ENCODE measurements at places on chromosomes 4 and X.
A peak's percentile ranks its signal among the peaks of the same experiment; 100 is the strongest.

DNA sequence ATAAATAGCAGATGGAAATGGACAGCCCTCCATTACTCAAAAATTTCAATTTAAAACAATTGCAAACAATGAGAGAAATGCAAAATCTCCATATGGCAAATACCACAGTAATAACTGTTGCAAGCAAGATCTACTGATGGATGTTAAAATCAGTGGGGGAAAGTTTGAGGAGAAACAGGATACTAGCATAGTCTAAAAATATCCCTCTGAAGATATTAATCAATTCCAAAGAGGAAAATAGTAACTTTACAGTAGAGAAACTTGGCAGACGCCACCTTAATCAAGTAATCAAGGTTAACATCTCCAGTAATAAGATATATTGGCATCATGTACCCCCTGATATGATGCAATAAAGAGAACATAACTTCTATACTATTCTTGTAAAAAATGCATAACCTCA, 344.8 kb downstream of the ZNF674 start:
- no peak for DNase-seq

- no peak for DNase-seq
Measured at GRCh38 chr4:38723726-38724474, 58.9 kb downstream of the TLR10 start.

GRCh38 chr4:142886566-142886965, 40.5 kb upstream of the INPP4B start:
- no peak for DNase-seq

- no peak for DNase-seq
Measured at GRCh38 chr4:154960476-154960875, 179.4 kb downstream of the RBM46 start.

DNA sequence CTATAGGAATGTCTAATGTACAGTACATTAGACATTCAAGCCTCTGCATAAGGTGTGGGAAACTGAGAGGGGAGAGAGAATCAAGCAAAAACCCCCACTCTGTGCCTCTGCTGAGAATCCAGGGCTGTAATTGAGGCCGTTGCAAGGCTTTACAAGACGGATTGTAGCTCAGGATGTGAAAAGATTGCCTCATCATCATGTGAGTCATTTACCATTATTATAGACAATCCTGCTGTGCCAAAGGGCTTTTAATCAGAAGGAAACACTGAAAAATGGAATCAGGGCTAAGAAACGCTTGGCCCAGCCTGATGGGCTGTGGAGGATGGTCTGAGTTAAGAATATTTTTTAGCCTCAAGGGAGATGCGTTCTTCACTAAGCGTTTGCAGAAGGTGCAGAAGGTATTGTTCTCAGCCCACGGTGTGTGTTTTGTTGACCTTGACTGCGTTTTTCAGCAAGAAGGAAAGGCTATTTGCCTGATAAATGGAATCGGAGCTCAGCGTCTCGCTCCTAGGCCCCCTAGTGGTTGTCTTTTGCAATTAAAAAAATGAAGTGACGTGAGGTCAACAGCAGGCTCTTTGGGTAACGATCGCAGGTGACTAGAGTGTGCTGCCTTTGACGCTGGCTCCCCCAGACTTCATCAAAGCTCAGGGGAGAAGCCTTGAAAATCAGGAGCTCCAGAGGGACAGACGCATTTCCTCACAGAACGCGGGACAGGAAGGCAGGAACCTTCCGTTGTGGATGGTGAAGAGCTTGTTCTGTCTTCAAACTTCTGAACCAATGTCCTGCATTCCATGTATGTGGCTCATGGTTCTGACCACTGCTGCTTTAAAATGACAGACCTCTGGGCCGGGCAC, 18.1 kb upstream of the CHRNA9 start:
- peak; percentile 83 for DNase-seq

- DNase-seq: no peak
Measured at GRCh38 chr4:40238008-40238699, 41.3 kb downstream of the RHOH start.

GRCh38 chr4:44646151-44646550, 5.3 kb downstream of the YIPF7 start:
- DNase-seq: no peak

GRCh38 chr4:88341227-88342192, 37.1 kb upstream of the HERC6 start:
- DNase-seq: peak; percentile 7

DNA sequence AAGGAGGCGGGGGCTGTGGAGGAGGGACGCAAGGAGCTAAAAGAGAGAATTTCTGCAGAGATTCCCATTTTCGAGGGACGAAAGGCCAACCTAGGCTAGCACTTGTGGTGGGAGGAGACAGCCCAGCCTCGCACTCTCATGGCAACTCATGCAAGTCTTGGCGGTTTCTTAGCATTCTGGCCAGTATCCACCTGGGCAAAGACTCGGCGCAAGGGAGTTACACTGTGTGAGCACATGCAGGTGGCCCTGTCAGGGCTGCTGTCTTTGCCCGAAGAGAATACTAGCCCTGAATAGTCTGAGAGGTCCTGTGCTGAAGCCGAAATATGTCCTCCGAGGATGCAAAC, 15.5 kb downstream of the MCF2 start:
- no peak for DNase-seq

- no peak for DNase-seq
Measured at GRCh38 chrX:57817302-57817701, 93.0 kb downstream of the ZXDA start.

GRCh38 chrX:134883137-134883700, 107.6 kb upstream of the SMIM10 start:
- no peak for DNase-seq

GRCh38 chrX:130082244-130083106, 27.8 kb downstream of the ELF4 start:
- peak; percentile 94 for DNase-seq

DNA sequence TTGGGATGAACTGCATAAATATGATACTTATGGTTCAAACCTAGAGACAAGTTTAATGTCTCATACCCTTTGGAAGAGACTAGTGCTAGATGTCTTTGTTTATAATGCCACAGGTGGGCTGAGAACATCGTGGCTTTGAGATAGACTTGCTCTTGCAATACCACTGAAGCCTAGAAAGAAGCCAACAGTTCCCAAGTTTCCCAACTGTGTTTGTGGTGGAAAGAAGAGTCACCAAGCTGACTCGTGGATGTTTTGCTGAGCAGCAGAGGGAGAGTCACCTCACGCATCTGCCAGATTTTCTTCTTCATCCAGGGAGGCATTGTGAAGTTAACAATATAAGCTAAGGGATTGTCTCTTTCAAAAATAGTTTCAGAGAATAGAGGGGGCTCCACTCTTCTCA, 1076.2 kb downstream of the C4orf33 start:
- no peak for DNase-seq

- no peak for DNase-seq
Measured at GRCh38 chr4:109126856-109127255, 175.6 kb downstream of the COL25A1 start.

Measured in activated CD4-positive, alpha-beta T cell treated with anti-CD3 and anti-CD28 coated beads, Interleukin-10, Interleukin-2, amounts not matched to agents 100 ng/mL and 50 ng/mL, durations not matched to agents 16 hours and 8 hours (primary cell).